Gastroesophageal sphincter (tissue), 4 donors: ENCODE measurements at places on chromosomes 1 and 21.

DNA sequence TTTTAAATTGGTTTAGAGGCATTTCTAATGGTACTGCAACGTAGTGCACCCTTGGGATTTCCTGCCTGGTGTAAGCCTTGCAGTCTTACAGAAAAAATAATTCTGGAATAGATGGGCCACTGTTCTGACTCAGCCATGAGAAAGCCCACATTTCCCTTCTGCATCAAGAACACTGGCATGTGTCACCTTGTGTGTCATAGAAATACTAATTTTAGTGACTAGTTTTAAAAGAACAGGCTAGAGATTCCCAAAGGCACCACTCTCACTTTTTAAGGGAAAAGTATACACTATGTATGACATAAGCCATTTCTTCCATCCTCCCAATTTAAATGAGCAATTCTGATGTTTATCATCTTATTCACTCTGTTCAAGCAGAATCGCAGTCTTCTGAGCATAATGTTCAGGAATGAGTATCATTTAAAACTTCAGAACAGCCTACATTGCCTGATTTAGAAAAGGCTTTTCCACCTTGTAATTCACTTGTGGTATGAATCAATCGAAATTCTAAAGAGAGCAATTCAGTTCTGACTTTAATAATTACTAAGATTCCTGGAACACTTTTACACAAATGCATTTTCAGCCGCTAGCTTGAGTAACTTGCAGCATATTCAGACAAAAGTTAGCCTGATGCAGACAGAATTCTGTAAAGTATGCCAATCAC lies 18.8 kb downstream of the RGS13 start:
- peaks cover 8% of the 10 kb centered on the region for H3K4me1 ChIP-seq
- H3K36me3 ChIP-seq: no peaks in the 10 kb centered on the region
- no peak overlapping the region for H3K27ac ChIP-seq
- no peak overlapping the region for H3K4me3 ChIP-seq
- no peak for ATAC-seq
- no peaks in the 10 kb centered on the region for H3K27me3 ChIP-seq

GRCh38 chr1:52159033-52159789 lies 17.3 kb downstream of the ZFYVE9 start:
- peaks cover 9% of the 10 kb centered on the region for H3K4me1 ChIP-seq
- ATAC-seq: no peak
- H3K27me3 ChIP-seq: no peaks in the 10 kb centered on the region
- H3K36me3 ChIP-seq: no peaks in the 10 kb centered on the region
- no peak overlapping the region for H3K4me3 ChIP-seq
- no peak overlapping the region for H3K27ac ChIP-seq

DNA sequence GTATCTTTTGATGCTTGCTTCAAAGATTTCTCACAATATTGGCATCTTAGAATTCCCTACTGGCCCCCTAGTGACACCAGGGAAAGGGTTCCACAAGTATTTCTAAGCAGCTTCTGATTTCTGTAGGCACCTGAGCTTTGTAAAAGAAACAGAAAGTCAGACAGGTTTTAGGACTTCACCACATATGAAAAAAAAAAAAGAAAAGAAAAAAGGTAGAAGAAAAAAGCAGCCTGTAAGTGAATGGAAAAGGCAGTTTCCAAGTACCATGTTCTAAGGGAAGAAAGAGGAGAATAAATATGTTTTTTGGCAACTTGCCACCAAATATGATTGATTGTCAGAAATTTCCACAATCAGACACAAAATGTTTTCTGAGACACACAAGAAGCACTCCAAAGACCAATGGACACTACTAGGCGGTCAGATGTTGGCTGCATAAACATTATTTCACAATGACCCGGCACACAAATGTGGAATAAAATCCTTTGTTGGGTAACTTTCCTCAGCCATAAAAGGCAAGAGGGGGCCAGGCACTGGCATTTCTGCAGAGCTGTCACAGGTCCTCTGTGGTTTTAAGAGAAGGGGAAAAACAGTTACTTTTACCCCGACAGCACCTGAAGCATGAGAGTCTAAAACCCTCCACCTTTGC lies 12.7 kb upstream of the CPLANE2 start:
- H3K27ac ChIP-seq: peak overlapping the region; percentile 87
- ATAC-seq: peak; percentile 81
- peaks cover 38% of the 10 kb centered on the region for H3K4me1 ChIP-seq
- peaks cover 54% of the 10 kb centered on the region for H3K36me3 ChIP-seq
- no peak overlapping the region for H3K4me3 ChIP-seq

GRCh38 chr21:28641731-28642130 lies 350.9 kb downstream of the LTN1 start:
- no peak for ATAC-seq
- H3K36me3 ChIP-seq: no peaks in the 10 kb centered on the region
- peaks cover 2% of the 10 kb centered on the region for H3K4me1 ChIP-seq
- no peak overlapping the region for H3K4me3 ChIP-seq
- H3K27ac ChIP-seq: no peak overlapping the region

GRCh38 chr1:111819566-111820263 lies 64.0 kb downstream of the DDX20 start:
- H3K27ac ChIP-seq: no peak overlapping the region
- no peaks in the 10 kb centered on the region for H3K27me3 ChIP-seq
- H3K4me3 ChIP-seq: no peak overlapping the region

DNA sequence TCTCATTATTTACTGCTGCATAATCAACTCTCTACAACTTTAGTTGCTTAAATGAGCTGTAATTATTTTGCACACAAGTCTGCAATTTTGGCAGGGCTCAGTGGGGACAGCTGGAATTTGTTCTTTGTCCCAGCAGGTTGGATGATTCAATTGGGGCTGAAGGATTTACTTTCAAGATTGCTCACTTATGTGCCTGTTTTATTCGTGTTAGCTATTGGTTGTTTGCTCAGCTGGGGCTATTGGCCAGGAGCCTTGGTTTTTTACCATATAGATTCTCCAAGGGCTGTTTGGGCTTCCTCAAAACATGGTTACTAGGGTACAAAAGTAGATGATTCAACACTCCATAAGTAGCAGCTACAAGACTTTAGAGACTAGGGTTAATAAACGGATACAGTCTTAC lies 13.4 kb downstream of the OR10R2 start:
- no peaks in the 10 kb centered on the region for H3K4me1 ChIP-seq
- H3K27me3 ChIP-seq: peaks cover 8% of the 10 kb centered on the region
- no peak overlapping the region for H3K27ac ChIP-seq
- H3K4me3 ChIP-seq: no peak overlapping the region
- ATAC-seq: no peak

DNA sequence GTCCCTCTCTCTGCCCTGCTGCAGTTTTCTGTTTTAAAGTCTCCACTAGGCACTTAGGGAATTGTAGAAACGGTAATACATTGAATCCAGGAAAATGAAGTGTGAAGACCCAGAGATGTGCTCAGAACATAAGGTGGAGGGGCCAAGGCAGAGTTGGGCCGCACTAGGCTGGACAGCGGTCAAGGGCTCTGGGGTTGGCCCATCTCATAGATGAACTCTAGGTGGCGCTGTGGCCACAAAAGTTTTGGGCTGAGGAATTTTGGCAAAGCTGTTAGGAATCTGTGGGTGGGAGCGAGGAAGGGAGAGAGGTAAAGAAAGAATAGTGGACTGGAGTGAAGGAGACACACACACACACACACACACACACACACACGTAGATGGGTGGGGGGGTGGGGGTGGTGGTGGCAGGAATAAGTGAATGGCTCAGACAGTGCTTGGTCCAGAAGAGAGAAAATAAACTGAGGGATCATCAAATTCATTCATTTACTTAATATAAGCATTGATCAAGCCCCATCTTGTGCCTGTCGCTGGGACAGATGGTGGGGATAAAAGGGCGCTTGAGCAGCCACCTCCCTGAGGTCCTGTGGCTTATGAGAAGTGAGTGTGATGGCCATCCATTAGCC lies 258.5 kb downstream of the TRABD2B start:
- H3K4me1 ChIP-seq: no peaks in the 10 kb centered on the region
- H3K4me3 ChIP-seq: no peak overlapping the region
- no peak overlapping the region for H3K27ac ChIP-seq
- H3K27me3 ChIP-seq: peaks cover 24% of the 10 kb centered on the region
- no peaks in the 10 kb centered on the region for H3K36me3 ChIP-seq

DNA sequence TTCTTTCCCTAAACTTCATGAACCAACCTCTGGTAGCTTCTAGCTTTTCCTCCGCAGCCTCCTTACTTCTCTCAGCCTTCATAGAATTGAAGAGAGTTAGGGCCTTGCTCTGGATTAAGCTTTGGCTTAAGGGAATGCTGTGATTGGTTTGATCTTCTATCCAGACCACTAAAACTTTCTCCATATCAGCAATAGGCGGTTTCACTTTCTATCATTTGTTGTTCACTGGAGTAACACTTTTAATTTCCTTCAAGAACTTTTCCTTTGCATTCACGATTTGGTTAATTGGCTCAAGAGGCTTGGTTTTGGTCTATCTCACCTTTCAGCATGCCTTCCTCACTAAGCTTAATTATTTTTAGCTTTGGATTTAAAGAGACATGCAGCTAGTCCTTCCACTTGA lies 5.1 kb downstream of the URB2 start:
- no peak overlapping the region for H3K27ac ChIP-seq
- H3K27me3 ChIP-seq: no peaks in the 10 kb centered on the region
- H3K4me3 ChIP-seq: no peak overlapping the region
- no peak for ATAC-seq
- no peaks in the 10 kb centered on the region for H3K4me1 ChIP-seq

DNA sequence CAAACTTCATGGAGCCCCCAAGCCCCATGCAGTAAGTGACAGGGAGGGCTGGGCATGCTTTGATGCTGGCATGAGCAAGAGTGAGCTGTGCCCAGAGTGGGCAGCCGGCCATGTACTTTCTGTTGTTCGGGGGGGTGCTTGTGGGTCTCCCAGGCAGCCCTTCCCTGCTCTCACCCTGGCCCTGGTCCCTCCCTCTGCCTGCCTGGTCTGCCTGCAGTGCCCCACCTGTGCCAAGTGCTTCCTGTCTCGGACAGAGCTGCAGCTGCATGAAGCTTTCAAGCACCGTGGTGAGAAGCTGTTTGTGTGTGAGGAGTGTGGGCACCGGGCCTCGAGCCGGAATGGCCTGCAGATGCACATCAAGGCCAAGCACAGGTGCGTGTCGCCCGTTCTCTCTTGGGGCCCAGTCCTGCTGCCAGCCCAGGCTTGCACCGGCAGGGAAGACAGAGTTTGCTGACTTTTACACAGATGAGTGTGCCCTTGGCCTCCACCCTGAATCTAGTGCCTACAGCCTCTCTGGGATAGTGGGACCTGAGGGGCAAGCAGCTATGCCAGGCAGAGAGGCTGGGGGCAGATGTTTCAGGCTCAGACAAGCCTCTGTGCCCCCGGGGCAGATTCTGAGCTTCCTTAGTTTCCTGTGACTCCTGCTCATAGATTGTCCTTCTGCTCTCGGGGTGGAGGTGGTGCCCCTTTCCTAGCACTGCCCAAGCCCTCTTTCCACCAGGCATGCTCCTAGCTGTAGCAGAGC lies 7.6 kb downstream of the ZBTB48 start:
- no peaks in the 10 kb centered on the region for H3K36me3 ChIP-seq
- peaks cover 14% of the 10 kb centered on the region for H3K4me1 ChIP-seq
- ATAC-seq: no peak
- no peak overlapping the region for H3K4me3 ChIP-seq
- H3K27me3 ChIP-seq: no peaks in the 10 kb centered on the region
- peak overlapping the region; percentile 62 for H3K27ac ChIP-seq

DNA sequence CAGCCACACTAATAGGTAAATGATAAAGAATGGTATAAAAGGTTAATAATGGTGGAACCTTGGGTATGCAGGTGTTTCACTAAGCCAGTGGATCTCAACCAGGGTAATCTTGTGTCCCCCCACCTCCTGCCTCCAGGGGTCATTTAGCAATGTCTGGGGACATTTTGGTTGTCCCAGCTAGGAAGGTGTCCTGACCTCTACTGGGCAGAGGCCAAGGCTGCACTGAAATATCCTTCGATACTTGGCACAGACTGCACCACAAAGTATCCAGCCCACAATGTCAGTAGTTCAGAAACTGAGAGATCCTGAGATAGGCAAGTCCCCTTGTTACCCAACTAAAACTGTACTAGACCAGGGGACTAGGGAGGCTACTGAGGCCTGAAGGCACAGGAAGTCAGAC lies 113.6 kb upstream of the TIAM1 start:
- H3K4me1 ChIP-seq: no peaks in the 10 kb centered on the region
- H3K27me3 ChIP-seq: no peaks in the 10 kb centered on the region
- no peak overlapping the region for H3K27ac ChIP-seq
- H3K36me3 ChIP-seq: no peaks in the 10 kb centered on the region
- H3K4me3 ChIP-seq: no peak overlapping the region
- no peak for ATAC-seq

GRCh38 chr1:203556047-203556851 lies 62.3 kb downstream of the OPTC start:
- peaks cover 69% of the 10 kb centered on the region for H3K4me1 ChIP-seq
- no peaks in the 10 kb centered on the region for H3K27me3 ChIP-seq
- peak; percentile 55 for ATAC-seq
- no peak overlapping the region for H3K4me3 ChIP-seq

- peaks cover 36% of the 10 kb centered on the region for H3K4me1 ChIP-seq
- H3K36me3 ChIP-seq: no peaks in the 10 kb centered on the region
Measured at GRCh38 chr1:1275836-1276235, 2.2 kb upstream of the UBE2J2 start.

DNA sequence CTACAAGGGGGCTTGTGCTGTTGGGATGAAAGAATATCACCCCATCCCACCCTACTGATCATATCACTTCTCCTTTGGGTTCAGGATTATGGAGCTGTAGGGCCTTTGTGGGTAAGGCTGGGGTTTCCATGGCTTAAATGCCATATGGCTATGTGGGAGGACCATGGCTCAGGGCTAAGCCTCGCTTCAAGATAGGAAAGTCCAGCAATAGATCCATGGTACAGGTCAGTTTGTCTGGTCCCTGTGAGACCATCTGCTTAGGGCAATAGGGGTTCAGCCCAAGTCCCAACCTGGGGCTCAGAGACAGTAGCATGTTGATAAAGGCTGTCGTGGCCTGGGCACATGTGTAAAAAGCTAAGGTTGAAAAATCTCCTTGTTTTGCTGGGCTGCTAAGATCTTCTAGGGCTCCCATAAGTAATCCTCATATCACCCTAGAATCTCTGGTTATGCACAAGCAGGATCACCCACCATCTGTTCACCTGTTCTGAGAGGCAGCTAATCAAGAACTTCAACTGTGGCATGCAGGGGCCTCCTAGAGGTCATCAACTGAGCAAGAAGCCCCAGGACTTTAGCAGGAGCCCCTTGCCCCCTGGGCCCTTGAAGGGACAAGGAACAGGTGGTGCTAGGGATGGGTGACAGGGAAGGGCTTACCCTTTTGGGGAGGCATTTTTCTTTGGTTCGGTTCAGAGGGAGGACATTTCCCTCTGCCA lies 66.5 kb downstream of the UBE2T start:
- H3K4me1 ChIP-seq: no peaks in the 10 kb centered on the region
- peaks cover 12% of the 10 kb centered on the region for H3K27me3 ChIP-seq
- H3K4me3 ChIP-seq: no peak overlapping the region
- ATAC-seq: no peak

DNA sequence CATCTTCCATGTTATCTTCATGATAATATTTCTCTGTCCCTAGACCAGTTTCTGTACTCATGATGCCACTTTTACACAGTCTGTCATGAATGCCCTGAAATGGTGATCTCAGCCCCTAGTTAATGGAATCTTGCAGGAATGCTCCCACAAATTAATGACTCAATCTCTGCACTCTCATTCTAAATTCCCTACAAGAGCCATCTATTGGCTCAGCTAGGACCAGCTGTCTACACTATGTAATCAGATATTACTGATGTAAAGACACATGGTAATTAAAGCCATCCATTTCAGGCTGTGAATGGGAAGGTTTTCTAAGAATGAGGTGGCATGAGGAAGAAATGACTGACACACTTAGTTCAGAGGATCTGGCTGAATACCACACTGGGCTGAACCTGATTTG lies 199.1 kb upstream of the KCND3 start:
- no peak for ATAC-seq
- H3K27me3 ChIP-seq: no peaks in the 10 kb centered on the region
- no peaks in the 10 kb centered on the region for H3K4me1 ChIP-seq
- H3K4me3 ChIP-seq: no peak overlapping the region

- no peak for ATAC-seq
- no peak overlapping the region for H3K27ac ChIP-seq
Measured at GRCh38 chr21:36171741-36172331, 15.2 kb downstream of the DOP1B start.
